Stimulated activated CD8-positive, alpha-beta memory T cell treated with anti-CD3 and anti-CD28 coated beads, Interleukin-7, amount 100 ng/mL, for 1 hour (primary cell): ENCODE measurements at places on chromosomes 12 and 14.

DNA sequence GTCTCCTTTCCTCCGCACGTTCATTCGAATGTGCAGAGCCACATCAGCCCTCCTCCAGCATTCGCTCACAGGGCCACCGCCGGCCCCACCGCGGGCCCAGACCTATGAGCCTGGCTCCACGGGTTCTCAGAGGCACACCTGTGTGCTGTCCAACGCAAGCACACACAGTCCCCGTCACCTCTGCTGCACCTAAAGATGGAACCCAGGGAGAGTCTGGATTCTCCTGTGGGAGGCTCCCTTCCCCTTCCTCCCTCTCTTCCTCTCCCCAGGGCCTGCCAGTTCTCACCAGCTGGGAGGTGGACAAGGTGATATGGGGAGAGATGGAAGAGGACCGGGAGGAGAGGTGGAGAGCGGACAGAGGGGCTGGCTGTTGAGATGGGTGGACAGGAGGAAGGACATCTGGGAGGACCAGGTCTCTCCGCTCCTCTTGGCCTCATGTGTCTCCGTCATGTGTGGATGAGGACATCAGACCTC is 4.9 kb upstream of the AQP6 start:
- DNase-seq, result no peak

DNA sequence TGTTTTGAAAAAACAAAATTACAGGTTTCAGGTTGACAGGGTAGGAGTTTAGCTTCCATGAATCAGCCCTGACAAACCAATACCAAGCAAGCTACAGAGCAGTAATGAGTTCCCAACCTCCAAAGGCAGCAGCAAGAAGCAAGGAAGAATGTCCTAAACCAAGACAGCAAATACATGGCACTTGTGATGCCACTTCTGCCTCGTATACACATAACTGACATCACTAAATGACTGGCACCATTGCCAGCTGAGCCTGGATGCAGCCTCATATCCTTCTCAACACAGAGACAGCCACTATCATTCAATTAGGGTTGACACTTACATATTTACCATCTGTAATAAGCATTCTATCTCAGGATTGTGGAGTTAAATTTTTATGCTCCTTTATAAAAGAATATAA is 35.0 kb upstream of the MDM1 start:
- no peak for DNase-seq

- DNase-seq, result no peak
Measured at GRCh38 chr12:79935624-79936345, 888 bp upstream of the PPP1R12A start.

DNA sequence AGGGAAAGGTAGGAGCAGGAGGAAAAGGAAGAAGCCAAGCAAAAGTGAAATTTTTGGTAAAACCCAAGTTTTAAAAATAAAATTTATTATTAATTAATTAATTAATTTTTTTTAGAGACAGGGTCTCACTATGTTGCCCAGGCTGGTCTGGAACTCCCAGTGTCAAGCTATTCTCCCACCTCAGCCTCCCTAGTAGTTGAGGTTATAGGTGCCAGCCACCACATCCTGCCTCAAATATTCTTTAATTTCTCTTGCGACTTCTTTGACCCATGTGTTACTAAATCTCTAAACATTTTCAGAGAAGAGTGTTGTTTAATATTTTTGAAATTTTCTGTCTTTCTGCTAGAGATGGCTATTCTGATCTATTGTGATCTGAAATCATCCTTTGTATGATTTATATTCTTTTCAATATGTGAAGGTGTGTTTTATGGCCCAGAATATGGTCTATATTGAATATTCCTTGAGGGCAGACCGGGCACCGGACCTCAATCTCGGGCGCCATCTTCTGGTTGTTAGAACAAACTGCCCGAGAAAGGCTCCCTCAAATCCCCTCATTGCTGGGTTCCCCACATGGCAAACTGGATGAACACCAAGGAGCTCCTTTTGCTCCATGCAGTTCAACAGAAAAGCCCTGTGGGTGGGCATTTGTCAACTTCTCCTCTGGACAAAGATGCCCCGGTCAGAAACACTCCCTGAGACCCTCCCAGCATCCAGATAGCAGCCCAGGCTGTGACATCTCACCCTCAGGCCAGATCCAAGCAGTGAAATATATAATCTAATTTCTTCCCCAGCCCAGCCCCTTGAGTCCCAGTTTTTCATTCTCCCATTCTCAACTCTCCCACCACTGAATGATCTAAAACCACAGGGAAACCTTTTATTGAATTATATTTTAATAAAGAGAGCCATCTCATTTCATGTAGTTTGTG is 110.5 kb downstream of the ASCL4 start:
- DNase-seq, result no peak

- DNase-seq, result no peak
Measured at GRCh38 chr12:94165670-94166364, 17.4 kb downstream of the PLXNC1 start.

DNA sequence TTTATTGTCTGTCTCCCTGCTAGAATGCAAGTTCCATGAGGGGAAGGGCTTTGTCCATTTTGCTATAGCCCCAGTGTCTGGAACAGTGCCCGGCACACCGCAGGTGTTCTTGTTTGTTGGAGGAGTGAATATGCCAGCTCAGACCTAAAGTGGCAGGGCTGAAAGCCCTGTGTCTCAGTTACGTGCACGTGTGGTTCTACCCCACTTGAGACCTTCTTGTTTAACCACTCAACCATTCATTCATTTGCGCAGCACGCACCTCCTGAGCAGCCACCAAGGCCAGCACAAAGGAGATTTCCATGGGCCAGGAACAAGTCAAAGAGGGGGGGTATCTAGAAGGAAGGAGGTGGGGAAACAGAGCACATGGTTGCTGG is 338.0 kb upstream of the FKBP4 start:
- DNase-seq, result no peak

DNA sequence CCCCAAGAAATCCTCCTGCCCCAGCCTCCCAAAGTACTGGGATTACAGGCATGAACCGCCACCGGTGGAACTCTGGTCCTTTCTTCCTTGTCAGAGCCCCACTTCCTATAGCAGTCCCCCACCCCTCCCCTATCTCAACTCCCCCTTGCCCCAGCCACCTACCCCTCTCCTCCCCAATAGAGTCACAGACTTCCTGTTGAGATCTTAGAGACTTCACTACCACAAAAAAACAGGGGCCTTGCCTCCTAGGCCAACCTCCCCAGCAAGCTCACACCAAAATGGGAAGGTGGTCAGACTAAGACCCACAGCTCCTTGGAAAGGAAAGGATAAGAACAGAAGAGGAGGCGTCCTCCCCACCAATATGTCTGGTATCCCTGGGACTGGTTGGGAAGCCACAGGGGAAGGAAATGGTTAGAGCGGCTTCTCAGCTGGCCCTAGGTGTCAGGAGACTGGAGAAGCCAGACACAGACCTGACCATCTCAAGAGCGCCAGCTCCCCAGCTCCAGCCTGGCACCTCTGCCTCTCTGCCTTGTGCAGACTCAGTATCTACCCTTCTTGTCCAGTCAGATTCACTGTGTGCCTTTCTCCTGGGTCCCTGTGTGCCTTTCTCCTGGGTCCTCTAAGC is 8.5 kb downstream of the ITGB7 start:
- no peak for DNase-seq

GRCh38 chr14:75335571-75335970 is 56.9 kb downstream of the FOS start:
- DNase-seq, result no peak

- no peak for DNase-seq
Measured at GRCh38 chr14:97311411-97311810, 514.2 kb downstream of the VRK1 start.

- DNase-seq, result no peak
Measured at GRCh38 chr12:633731-634130, 29.5 kb downstream of the NINJ2 start.

GRCh38 chr12:22313286-22313962 is 21.1 kb downstream of the ST8SIA1 start:
- DNase-seq, result no peak

- no peak for DNase-seq
Measured at GRCh38 chr12:8145754-8146441, 10.9 kb upstream of the ZNF705A start.

GRCh38 chr12:63826006-63826585 is 18.4 kb upstream of the SRGAP1 start:
- no peak for DNase-seq

DNA sequence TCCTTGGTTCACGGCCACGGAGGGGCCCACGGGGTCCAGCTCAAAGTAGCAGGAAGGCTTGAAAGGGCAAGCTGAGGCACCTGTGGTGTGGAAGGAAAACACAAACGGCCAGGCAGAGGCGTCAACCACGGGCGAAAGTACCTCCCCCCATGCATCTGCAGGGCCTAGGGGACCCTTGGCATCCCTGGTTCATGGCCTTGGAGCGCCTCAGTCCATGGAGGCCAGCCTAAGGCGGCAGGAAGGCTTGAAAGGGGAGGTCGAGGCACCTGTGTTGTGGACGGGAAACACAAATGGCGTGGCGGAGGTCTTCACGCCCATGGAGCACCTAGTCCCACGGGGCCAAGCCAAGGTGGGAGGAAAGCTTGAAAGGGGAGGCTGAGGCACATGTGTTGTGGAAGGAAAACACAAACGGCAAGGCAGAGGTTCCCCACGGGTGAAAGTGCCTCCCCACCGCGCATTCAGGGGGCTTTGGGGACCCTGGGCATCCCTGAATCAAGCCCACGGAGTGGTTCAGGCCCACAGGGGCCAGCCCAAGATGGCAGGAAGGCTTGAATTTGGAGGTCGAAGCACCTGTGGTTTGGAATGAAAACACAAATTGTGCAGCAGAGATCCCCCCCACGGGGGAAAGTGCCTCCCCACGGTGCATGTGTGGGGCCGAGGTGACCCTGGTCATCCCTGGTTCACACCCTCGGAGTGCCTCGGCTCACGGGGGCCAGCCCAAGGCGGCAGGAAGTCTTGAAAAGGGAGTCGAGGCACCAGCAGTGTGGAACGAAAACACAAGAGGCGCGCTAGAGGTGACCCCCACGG is 380.8 kb downstream of the ALG10 start:
- DNase-seq, result no peak

DNA sequence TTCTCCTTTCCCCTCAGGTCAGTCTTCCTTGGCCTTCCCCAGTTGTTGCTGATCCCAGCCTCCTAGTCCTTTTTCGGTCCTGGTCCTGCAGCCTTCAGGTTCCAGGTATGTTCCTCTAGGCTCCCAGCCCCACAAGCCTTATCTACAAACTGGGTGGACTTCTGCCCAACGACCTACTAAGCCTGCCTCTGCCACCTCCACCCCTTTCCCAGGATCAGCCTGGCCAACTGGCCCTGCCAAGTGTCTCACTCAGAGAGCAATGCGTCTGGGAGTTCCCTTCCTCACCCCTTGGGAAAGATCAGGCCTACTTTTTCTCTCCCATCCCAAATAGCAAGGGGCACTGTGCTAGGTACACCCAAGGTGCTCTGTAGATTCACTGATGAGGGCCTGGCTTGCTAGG is at the start of gene SERPINA12:
Gene SERPINA12, minus strand, starts transcription at position 114 of the 400 bp plus-strand sequence. CDS start 11,072 bp downstream, outside the sequence.
- DNase-seq, result no peak

DNA sequence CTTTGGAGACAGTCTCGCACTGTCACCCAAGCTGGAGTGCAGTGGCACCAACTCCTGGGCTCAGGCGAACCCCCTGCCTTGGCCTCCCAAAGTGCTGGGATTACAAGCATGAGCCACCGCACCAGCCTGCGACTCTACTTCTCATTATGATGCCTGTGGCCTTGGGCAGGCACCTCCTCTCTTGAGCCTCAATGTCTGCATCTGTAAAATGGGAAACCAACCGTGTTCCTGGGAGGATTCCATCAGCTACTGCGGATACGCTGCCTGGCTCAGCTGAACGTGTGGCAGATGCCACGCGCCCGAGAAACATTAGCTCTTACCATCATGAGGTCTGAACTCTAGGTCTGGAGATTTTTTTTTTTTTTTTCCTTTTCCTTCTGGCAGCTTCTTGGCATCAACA is 5.8 kb downstream of the TESC start:
- DNase-seq, result no peak

DNA sequence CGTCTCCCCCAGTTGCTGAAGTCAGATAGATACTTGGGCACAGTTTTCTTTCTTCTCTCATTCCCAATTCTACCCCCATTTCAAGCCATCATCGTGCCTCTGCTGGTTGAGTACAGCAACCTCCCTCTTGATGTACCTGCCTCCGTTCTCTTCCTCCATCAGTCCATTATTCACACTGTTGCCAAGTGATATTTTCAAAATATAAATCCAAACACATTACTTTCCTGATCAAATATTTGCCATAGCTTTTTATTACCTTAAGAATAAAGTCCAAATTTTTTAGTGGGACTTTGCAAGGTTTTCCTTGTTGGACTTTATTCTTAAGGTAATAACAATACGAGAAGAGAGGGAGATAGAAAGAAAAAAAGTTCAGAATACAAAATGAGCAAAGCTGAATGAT is 18.6 kb upstream of the SSPN start:
- no peak for DNase-seq

GRCh38 chr14:105022276-105022670 is 1.4 kb upstream of the CDCA4 start:
- DNase-seq, result no peak

DNA sequence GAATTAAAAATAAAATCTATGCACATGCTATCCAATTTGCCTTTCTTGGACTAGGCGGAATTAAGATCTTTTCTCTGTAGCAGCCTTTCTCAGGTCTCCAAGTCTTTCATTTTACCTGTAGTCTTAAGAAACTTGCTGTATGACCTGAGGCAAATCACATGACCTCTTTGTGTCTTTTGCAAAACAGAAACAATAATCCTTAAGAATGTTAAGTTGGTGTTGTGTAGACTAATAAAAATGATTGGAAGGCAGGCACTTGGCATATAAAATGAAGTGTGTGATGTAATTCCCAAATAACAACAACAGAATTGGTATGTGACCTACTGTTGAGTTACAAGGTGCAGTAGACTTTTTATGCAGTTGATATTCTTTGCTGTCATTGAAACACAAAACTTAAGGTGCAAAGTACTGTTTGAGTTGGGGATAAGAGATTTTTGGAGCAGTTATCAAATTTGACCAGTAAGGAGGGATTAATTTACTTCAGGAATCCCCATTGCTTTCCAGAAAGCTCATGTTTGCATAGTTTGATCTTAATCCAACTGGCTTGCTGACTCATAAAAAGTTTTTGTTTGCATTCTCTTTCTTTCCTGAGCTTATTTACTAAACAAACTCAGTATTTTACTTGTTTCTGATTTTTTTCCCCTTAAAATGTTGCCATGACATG is 51.4 kb downstream of the SUSD6 start:
- DNase-seq, result no peak

- DNase-seq, result no peak
Measured at GRCh38 chr14:90829677-90830076, 13.4 kb upstream of the TTC7B start.

- no peak for DNase-seq
Measured at GRCh38 chr14:85616386-85616885, 86.5 kb downstream of the FLRT2 start.

GRCh38 chr12:56866493-56866892 is 67.7 kb downstream of the SDR9C7 start:
- no peak for DNase-seq

GRCh38 chr12:63766498-63766897 is 13.2 kb upstream of the RXYLT1 start:
- no peak for DNase-seq

- no peak for DNase-seq
Measured at GRCh38 chr12:5900533-5901205, 44.4 kb downstream of the ANO2 start.

- DNase-seq, result no peak
Measured at GRCh38 chr14:76971549-76971948, 57.0 kb downstream of the IRF2BPL start.

GRCh38 chr12:27243006-27243405 is 1.1 kb upstream of the STK38L start:
- DNase-seq, result no peak
